Stimulated activated CD4-positive, alpha-beta T cell treated with anti-CD3 and anti-CD28 coated beads, Interleukin-1b, Interleukin-23, amount 100 ng/mL, for 1 hour (primary cell): ENCODE measurements at places on chromosomes 11 and 22.

- no peak for DNase-seq
These were observed 184.0 kb upstream of the TBCEL start for GRCh38 chr11:120839846-120840402.

DNA sequence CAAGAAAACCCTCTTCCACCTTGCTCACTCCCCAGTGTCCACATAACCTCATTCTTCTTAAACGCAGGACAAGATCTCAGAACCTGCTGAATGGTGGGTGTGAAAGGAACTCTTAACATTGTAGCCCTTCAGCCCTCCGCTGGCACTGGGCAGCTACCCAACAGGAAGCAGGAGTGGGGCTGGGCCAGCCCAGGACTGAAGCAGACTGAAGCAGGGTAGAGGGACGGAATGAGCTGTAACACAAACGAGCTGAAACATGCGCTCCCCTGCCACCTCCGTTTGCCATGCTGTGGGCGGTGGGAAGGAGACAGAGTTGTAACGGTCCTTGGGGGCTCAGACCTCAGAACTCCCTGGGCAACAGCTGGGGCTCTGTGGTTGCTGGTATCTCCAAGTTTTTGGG is 23.6 kb downstream of the NPAT start:
- no peak for DNase-seq

- no peak for DNase-seq
These were observed 15.7 kb upstream of the TYR start for GRCh38 chr11:89161949-89162348.

DNA sequence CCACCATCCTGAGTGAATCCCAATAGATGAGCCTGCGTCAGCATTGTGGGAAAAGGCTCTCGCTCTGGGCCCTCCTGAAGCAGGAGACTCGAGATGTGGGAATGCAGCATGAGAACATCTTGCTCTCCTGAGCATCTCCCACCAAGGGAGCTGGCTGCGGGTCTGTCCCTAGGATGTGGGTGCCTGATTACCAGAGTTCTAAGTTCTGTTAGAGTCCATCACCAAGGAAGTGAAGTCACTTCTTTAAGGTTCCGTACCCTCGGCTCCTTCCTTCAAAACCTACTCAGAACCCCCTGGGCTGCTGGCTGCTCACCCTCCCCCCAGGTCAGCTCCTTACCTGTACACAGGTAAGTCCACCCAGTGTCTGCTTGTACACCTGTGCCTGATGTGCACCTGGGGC is 100.5 kb upstream of the IGLL5 start:
- no peak for DNase-seq
